ENCODE measurements at places on chromosomes 7 and 10.

DNA sequence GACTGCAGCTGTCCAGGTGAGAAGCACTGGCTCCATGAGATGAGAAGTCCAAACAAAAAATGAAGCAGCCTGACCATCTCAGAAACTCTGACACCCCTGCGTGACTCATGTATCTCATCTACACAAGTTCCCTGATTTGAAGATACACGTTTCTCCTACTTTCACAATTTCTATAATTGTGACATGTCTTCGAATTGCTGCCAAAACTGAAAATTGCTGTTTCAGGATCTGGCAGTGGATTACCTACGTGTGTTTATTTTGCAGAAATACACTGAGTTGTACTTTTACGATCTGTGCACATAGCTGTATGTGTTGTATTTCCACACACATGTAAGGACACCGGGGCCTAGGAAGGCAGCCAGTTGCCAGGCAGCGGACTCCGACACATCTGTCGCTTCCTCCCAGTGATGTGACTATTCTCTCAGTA, 53.2 kb downstream of the LARP4B start:
- no peak for DNase-seq

GRCh38 chr10:12195281-12195602, 449 bp downstream of the NUDT5 start:
- DNase-seq = no peak

GRCh38 chr7:157397036-157397720, 60.4 kb downstream of the DNAJB6 start:
- DNase-seq = no peak

DNA sequence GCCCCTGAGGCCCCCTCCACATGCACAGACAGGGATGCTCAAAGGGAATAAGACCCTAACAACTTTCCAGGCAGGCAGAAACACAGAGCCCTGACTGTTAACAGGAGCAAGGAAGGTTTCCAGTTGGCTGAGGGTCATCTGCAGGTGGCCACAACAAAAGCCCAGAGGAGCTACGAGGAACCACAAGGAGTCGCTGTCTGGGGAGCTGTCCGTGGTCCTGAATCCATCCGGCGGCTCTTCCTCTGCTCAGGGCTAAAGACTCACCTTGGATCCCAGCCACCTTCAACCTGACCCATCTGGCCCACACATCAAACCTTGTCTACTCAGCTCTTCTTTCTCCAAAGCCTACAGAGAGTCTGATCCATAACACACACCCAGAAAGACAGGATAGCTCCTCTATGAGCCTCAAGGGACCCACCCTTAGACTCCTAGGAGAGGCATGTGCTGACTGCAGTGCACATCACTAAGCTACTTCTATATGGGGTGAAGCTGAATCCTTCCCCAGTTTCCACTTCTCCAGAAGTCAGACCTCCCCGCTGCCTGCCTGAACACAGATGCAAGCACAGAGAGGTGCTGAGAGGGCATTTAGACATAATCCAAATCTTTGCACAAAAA, 104.0 kb downstream of the SLIT1 start:
- DNase-seq = no peak

DNA sequence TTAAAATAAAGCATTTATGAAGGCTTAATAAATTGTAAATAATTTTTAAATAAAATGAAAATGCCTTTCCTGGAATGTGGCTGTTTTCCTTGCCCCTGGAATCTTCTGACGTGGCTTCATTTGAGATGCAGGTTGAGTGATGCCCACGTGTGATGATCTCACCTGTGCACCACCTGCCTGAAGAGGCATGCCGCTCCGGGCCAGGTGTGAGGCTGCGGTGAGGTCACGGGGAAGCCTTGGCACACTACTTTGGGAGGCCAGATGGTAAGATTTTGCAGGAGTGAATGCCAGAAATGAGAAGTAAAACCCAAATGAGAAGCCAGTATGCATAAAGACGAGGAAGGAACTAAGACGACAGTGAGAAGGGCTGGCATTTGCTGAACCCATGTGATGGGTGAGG, 36.2 kb downstream of the GOT1 start:
- DNase-seq = no peak

DNA sequence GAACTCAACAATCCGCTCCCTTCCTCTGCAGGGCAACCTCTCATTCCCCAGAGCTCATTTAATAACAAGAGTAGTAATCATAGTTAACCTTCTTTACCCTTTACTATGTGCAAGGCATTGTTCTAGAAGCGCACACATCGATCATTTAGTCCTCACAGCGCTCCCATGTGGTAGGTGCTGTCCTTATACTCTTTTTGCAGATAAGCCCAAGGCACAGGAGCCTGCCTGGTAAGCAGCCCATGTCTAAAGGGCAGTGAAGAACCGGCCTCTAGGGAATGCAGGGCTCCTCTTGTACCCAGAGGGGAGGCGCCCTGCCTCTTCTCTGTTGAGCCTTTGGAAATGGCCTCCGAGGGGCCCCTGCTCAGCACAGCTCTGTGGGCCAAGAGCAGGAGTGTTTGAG, 14.3 kb downstream of the CHST3 start:
- no peak for DNase-seq

DNA sequence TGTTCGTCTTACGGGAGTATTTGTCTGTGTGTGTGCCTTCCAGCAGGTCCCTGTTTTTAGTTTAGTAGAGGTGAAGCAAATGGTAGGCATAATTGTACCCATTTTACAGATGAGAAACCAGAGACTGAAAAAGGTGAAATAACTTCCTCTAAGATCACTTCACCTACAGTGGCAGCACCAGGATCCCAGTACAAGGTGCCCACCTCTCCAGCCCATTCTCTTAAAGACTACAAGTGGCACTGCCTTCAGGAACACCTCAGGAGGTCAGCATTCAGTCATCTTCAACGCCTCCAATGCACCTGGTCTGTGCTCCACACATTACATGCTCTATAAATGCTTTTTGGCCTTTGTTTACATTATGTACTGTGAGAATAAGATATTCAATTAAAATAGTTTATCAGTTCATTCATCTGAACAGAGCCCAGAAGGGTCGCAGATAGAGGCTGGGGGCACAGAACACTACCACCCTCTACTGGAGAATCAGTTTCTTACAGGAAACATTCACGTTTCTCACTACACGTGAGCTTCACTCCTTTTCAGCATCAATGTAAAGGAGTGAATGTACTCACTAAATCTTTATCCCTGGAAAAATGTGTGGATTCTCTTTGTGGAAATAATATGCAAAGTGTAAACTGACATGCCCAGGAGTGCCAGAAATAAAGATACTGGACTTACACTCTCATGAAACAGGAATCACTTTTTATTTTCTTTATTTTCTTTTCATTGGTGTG, 45.5 kb upstream of the ABLIM1 start:
- no peak for DNase-seq

DNA sequence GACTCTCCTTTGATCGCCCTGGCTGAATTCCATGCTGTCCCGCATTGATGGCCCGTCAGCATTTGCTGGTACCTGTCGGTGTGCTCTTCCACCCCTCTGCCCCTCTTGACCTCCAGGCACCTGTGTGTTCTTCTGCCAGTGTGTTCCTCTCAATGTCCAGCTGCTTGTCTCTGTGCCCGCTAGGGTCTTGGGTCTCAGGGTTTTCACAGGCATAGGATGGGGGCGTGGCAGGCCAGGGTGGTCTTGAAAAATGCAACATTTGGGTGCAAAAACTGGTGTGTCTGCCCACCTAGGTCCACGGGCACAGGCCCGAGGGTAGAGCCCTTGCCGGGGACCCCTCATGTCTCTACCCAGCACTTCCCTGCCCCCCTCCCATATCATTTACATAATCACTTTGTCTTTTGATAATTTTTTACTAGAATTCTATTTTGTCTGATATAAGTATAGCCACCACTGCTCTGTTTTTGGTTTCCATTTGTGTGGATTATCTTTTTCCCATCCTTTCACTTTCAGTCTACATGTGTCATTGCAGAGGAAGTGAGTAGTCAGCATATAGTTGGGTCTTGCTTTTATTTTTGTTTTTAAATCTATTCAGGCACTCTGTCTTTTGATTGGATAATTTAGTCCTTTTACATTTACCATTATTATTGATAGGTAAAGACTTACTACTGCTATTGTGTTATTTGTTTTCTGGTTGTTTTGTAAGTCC, 46.6 kb upstream of the ADRA2A start:
- DNase-seq = no peak

GRCh38 chr7:106166651-106167342, 54.7 kb upstream of the SYPL1 start:
- DNase-seq = no peak

- DNase-seq = no peak
Observed at GRCh38 chr10:97163781-97164501, 21.8 kb downstream of the SLIT1 start.

DNA sequence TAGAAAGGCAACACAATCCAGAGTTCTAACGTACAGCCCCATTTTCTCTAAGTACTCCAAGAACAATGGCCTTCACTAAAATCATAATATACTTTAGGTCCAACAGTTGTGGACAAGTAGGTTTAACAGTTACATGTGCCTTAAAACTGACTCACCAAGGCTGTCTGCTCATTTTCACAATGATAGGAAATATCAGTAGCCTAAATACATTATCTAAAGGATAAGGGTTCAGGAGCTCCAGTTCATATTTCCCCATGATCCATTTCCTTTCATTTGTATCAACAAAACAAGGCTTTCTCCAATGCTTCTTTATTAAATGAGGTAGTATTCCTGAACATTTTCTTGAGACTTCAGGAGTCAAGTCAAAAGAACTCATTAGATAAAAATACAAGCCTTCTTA, 164.0 kb downstream of the SLC25A13 start:
- DNase-seq = no peak

DNA sequence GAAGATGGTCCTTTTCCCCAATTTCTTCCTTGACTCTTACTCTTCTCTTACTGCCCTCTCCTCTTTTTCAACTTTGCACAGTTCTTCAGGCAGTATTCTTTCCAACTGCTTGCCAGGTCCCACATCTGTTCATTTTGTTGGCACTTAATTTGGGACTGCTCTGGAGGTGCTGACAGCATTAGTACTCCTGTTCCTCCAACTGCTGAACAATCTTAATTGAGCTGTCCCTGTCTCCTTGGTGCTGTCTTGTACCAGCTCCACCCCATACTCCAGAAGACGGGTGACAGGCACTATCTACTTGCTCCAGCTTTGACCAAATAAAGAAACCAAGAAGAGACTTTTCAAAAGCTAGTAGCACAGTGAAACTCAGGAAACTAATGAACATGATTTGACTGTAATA, 160.0 kb downstream of the PDE1C start:
- no peak for DNase-seq

- DNase-seq = no peak
Observed at GRCh38 chr10:46998192-46998591, 87.0 kb downstream of the PTPN20 start.

GRCh38 chr10:102504179-102504975, 605 bp downstream of the SUFU start:
- DNase-seq = no peak

DNA sequence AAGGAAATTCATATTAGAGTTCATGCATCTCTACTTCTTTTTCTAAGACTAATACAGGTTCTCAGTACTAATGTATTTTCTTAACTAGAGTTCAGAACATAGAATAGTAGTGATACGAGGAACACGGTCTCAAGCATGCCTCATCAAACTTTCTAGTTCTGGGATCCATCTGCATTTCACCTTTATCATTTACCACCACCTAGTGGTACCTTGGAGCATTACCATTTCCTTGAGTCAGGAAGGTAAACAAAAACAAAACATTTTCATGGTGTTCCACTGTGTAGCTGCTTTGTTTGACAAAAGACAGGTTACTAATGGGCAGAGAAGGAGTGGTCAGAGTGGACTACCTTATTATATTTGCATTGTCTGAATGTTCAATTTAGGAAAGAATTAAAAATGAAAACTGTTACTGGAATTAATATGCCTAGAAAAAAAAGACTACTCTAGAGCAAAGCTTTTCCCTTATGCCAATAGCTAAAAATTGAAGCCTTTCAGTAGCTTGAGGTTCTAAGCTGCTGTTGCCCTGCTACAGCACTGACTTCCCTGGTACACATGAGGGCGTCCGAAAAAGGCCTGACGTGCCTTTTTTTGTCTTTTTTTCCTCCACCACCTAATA, 44.5 kb downstream of the STARD3NL start:
- DNase-seq = no peak

DNA sequence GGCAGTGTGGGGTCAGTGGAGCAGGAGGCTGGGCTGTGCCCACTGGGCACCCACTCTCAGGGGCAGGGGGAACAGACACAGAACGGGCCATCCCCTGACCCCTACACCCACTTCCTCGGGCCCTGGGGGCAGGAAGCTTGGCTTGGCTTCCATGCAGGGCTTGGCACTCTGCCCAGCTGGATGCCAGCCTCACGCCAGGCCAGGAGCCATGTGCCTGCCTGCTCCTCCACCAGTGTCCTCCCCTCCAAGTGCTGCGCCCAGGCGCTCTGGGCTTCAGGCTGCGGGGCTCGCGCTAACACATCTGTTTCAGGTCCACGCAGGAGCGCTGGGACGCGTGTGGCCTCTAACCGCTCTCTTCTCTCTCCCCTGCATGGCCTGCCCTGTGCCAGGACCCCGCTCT, 12.7 kb downstream of the LDB3 start:
- DNase-seq = no peak

DNA sequence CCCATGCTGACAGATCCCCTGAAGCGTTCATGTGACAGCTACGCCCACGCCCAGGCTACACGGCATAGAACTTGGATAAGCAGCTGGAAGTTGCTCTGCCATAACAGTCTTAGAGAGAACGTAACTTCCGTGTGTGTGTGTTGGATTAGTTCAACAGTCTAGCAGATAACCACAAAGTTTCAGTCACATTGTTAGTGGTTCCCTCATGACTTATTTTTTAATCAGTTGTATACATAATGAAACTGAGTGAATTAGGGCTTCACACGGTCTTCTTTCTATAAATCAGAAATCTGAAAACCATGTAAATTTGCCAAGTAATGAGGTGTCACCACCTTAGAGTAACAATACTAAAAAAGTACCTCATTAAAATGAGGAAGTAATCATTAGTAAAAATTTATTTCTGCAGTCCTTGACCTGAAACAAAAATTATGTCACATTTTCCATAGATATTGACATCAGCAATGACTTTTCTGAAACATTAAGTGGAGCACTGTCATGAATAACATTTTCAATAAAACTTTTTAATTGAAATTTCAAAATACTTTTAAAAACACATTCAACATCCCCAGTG, 21.7 kb upstream of the MACC1 start:
- DNase-seq = no peak
